ENCODE measurements at places on chromosomes 7 and 10.
A peak's percentile ranks its signal among the peaks of the same experiment; 100 is the strongest.

DNA sequence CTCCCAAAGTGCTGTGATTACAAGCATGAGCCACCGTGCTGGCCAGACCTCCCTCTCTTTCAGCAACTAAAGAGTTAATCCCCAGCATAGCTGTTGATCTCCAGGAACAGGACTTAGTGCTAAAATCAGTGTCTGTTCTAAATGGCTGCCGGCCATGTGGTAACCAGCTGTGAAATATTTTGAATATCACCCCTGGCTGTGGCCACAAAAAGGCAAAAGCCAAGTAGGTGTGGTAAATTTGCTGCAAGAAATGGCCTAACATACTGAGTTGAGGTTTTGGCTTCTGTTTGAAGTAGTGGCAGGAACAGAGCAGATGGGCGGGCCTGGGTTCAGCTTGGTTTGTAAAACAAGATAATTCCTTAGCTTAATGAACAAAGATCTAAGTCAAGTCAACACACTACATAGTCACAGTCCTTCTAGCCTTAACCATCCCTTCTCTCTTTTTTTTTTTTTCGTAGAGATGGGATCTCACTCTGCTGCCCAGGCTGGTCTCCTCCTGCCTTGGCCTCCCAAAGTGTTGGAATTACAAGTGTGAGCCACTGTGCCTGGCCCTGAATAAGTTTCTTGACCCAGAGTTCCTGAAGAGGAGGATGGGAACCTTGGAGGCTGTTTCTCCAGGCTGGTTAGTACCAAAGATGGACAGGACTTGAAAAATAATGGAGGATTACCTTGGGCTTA lies 22.7 kb upstream of the AGFG2 start:
- peak; percentile 74 for DNase-seq

DNA sequence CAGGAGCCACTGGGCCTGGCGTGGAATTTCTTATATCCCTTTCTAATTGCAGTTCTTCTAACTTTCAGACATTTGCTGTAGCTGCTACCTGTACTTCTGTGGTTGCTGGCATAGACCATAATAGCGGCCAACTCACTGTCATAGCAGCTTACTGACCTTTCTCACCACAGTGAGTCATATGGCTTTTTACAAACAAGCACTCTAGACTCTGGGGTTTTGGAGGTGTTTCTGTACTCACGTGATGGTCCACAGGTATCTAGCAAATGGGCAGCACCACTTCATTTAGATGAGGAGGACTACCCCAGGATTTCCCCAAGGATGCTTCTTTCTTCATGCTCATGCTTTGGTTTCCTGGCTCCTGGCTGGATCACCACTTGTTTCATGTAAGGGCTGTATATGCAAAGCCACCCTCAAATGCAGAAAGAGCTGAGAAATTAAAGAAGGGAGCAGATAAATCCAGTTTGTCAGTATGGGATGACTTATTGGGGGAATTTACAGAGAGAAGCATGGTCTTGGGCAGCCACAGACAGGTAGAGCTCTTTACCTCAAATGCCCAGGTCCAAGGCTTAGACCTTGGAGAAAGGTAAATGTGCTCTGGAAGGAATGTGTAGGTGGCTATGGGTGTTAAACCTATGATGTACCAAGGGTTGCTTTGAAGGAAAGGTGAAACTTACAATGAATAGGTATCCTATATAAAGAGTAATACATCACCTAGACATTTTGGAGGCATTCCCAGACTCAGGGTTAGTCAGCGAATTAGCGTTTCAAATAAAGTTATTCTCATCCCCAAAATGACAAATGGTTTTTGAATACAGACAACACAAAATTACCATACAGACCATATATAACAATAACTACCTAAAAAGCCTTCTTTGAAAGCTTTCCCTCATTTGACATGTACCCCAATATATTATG lies 15.9 kb upstream of the SLC25A16 start:
- no peak for DNase-seq

- no peak for DNase-seq
These were observed 591.0 kb downstream of the MAGI2 start for GRCh38 chr7:78862411-78862900.

- no peak for DNase-seq
These were observed 227.6 kb downstream of the HPSE2 start for GRCh38 chr10:99008054-99008453.

DNA sequence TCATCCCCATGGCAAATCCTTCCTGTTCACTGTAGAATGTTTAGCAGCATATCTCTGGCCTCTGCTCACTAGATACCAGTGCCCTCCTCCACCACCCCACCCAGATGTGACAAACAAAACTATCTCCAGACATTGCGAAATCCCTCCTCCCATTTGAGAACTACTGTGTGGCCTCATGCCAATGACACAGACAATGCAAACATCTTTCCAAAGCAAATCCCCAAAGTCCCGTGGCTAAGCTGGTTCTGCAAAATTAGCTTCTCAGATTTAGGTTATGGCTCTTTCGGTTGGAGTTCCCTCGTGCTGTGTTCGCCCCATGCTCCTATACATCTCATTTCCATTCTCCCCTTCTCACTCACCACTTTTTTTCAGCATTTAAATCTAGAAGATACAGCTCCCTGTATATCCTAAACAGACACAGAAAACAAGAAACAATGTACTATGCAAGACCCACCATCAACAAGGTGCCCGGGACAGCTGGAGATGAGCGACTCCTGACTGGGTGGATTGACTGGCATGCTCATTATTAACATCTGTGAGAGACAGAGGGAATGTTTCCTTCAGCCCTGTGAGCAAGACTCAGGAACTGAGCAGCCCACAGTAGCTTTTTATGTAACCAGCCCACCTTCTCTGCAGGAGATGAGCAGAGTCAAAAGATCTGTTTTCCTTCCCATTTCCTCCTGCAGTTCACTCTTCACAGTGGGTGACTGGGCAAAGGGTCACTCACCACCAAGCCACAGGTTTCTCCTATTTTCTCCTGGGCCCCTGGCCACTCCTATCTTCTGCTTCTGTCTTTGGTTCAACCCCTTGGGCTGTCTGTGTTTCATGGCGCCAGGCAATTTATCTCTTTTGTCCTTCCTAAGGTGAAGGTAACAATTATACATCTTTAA lies 225.7 kb upstream of the AOAH start:
- no peak for DNase-seq

Measured in CD4-positive, alpha-beta T cell treated with Interleukin-10 for 1 hour (primary cell).